ENCODE measurements at places on chromosomes 3 and 15.
A peak's percentile ranks its signal among the peaks of the same experiment; 100 is the strongest.

GRCh38 chr3:84877092-84877491, 81.7 kb upstream of the CADM2 start:
- H3K27ac ChIP-seq = no peak overlapping the region
- no peaks in the 10 kb centered on the region for H3K27me3 ChIP-seq
- no peaks in the 10 kb centered on the region for H3K36me3 ChIP-seq

GRCh38 chr3:46900356-46900755, 22.8 kb downstream of the PTH1R start:
- H3K4me1 ChIP-seq = no peaks in the 10 kb centered on the region
- DNase-seq = no peak
- H3K27me3 ChIP-seq = no peaks in the 10 kb centered on the region
- no peak overlapping the region for H3K4me3 ChIP-seq

- no peak for DNase-seq
- H3K4me3 ChIP-seq = no peak overlapping the region
- peaks cover 11% of the 10 kb centered on the region for H3K27me3 ChIP-seq
- no peak overlapping the region for H3K27ac ChIP-seq
- H3K36me3 ChIP-seq = no peaks in the 10 kb centered on the region
- H3K4me1 ChIP-seq = peaks cover 13% of the 10 kb centered on the region
Measured at GRCh38 chr15:92523176-92523575, 129.5 kb downstream of the ST8SIA2 start.

GRCh38 chr3:141389703-141390102, 21.4 kb downstream of the ZBTB38 start:
- peak overlapping the region; percentile 49 for H3K4me3 ChIP-seq
- peak overlapping the region; percentile 85 for H3K27ac ChIP-seq
- H3K27me3 ChIP-seq = no peaks in the 10 kb centered on the region
- peaks cover 60% of the 10 kb centered on the region for H3K36me3 ChIP-seq

DNA sequence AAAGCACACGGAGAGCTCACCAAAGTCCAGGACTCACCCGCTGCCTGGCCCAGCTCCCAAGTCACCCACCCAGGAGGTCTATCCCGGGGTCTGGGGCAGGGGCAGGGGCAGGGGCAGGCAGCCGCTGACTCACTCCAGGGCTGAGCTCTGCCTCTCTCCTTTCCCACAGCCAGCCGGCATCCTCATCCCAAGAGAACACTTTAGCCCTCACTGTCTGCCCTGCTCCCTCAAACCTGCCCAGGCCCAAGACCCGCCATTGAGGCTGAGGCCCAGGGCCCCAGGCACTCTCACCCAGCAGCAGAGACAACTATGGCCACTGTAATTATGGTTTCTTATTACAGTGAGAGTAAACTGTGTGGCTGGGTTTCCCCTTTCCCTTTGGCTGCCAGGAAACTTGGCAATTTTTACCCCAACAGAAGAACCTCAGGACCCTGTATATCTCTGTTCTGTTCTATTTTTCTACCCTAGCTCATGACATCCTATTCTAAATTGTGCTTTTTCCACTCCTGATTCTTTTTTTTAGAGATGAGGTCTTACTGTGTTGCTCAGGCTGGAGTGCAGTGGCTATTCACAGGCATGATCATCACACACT, 53.0 kb downstream of the IQSEC1 start:
- H3K27ac ChIP-seq = no peak overlapping the region
- no peak overlapping the region for H3K4me3 ChIP-seq
- peaks cover 4% of the 10 kb centered on the region for H3K36me3 ChIP-seq
- H3K4me1 ChIP-seq = peaks cover 10% of the 10 kb centered on the region
- DNase-seq = no peak
- peaks cover 12% of the 10 kb centered on the region for H3K27me3 ChIP-seq

DNA sequence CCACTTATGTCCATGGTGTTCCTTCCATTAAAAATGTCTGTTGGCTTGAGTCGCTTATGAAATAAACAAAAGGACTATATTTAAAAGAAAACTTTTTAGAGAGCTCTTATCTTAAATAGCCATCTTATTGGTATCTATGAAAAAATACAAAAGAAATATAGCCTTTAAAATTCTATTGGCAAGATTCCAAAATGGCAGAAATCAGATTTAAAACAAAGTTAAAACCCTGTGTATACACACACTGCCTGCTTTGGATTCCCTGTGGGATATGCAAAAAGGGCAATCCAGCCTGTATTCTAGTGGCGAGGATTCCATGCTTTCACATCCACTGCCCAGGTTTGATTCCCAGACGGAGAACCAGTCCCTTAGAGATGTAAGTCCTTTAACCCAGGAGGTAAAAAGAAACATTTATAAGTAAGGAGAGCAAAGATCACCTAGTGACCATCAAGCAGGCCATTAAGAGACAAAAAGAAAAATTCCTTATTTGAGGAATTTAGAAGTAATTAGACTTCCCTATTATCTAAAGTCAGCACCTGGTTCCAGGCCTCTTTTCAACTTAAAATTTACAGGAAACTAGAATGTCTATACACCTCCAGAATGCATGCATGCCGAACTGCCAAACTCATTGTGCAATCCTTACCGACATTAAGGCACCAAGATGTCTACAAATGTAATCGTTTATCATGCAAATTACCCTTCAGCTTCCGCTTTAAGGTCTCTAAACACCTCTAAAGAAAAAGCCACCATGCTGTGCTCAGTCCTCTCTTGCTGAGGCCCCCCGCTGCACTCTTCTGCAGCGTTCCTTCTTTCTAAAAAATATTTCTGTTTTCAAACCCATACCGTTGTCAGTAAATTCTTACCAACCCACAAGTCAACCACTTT, 69.6 kb upstream of the STRIT1 start:
- no peak for DNase-seq
- H3K36me3 ChIP-seq = no peaks in the 10 kb centered on the region
- no peak overlapping the region for H3K4me3 ChIP-seq
- no peaks in the 10 kb centered on the region for H3K4me1 ChIP-seq
- no peak overlapping the region for H3K27ac ChIP-seq
- no peaks in the 10 kb centered on the region for H3K27me3 ChIP-seq

DNA sequence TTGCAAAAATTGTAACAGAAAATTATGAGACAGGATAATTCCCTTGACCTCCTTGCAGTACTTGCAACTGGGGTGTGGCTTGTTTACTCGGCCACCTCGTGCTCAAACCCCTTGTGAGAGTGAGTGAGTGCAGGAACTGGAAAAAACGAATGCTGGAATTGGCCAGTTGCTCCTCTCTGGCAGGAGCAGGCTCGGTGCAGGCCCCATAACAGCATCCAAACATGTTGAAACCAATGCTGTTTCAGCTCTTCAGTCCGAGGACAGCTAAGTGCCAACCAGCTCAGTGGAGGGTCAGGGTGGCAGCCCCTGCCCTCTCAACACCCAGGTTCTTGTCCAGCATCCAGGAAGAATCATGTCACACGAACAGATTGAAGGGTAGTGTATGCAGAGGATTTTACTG, 36.9 kb downstream of the METTL6 start:
- no peak overlapping the region for H3K4me3 ChIP-seq
- peaks cover 6% of the 10 kb centered on the region for H3K4me1 ChIP-seq
- no peaks in the 10 kb centered on the region for H3K27me3 ChIP-seq
- no peak overlapping the region for H3K27ac ChIP-seq
- DNase-seq = no peak
- H3K36me3 ChIP-seq = no peaks in the 10 kb centered on the region

- H3K27me3 ChIP-seq = no peaks in the 10 kb centered on the region
- no peaks in the 10 kb centered on the region for H3K36me3 ChIP-seq
Measured at GRCh38 chr3:169362301-169362700, 301.2 kb downstream of the MECOM start.

All from MCF 10A (cell line).